ENCODE measurements at places on chromosomes 6 and 20.

GRCh38 chr20:49381558-49382493, 100.6 kb downstream of the KCNB1 start:
- no peak for DNase-seq

GRCh38 chr6:169140986-169141495, 112.6 kb downstream of the THBS2 start:
- DNase-seq = no peak

DNA sequence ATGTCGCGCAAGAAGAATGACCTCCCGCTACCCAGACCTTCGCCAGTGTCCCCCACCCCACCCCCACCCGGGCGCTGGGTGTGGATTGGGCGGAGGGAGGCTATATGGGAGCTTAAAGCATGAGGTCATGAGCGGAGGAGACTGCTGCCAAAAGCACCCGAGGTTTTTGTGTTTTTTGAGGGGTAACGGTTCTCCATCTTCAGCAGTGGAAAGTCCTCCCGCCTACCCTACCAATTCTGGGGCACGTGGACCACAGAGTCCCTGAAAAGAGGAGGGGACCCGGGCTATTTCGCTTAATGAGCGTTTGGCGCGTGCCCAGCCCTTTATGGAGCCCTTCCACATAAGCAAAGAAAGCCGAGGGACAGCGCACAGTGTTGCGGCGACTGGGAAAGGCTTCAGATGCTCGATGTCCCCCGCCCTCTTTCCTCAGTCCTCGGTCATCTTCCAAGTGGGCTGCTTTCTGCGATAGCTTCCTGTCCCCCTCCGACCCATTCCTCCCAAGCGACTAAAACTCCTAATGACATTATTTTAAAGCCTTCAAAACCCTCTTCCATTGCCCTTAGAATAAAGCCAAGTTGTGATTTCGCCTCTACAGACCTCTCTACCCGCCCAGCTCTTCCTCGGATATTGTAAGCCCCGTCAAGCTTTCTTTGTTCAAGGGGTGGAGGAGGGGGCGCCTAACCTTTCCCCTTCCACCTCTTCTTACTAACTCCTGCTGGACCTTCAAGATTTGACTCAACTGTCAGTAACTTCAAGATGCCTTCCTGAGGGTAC, 2.1 kb upstream of the TRERF1 start:
- DNase-seq = no peak

GRCh38 chr6:29976588-29977424, 34.5 kb downstream of the HLA-A start:
- peak; percentile 57 for DNase-seq

DNA sequence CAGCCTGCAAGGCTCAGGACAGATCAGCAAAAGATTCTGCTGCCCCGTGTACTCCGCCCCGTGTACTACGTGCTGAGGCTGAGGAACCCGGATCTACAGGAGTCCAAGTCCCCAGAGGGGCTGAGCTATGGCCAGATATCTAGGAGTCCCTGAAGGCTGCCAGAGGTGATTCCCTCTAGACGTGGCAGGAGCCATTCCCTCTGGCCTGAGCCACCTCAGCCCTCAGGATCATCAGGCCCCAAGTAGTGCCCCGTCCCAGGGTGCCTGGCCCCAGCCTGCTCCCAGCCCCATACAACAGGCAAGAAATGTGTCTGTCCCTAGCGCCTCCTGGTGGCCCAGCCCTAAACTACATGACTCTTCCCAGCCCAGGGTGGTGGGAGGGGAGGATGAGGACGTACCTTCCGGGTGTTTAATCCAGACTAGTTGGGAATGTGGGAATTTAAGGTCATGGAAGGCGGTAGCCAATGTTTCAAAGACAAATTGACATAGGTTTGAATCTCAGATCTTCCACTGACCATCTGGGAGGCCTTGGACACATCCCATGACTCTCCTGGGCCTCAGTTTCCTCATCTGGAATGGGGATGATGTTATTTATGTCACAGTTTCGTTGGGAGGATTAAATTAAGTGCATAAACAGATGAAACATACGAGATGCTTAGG, 49.4 kb upstream of the PTPN1 start:
- peak; percentile 76 for DNase-seq

- no peak for DNase-seq
These were observed 416.5 kb downstream of the BCKDHB start for GRCh38 chr6:80523010-80523409.

DNA sequence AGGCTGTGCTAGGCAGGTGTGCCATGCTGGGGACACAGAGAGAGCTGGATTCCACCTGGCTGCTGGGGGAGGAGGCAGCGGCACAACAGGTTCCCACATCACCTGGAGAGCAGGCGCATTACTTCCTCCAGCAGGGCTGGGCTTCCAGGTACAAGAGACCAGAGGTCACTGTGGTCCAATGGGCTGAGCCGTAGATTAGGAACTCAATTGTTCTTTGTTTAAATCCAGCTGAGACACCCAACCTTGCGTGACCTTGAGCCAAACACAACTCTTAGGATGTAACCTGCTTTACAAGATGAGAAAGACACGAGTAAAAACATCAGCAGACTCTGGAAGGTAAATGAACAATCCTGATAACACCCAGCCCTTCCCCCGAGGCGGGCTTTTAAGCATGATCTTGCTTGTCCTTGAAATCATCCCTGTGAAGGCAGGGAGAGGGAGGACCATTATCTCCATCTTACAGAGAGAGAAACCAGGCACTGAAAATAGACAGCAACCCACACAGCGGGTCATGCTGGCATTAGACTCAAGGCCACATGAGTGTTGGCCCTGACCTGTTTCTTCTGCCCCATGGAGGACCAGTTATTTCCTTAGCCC, 216.5 kb upstream of the RREB1 start:
- no peak for DNase-seq

GRCh38 chr6:5337573-5337972, 76.3 kb downstream of the FARS2 start:
- no peak for DNase-seq

DNA sequence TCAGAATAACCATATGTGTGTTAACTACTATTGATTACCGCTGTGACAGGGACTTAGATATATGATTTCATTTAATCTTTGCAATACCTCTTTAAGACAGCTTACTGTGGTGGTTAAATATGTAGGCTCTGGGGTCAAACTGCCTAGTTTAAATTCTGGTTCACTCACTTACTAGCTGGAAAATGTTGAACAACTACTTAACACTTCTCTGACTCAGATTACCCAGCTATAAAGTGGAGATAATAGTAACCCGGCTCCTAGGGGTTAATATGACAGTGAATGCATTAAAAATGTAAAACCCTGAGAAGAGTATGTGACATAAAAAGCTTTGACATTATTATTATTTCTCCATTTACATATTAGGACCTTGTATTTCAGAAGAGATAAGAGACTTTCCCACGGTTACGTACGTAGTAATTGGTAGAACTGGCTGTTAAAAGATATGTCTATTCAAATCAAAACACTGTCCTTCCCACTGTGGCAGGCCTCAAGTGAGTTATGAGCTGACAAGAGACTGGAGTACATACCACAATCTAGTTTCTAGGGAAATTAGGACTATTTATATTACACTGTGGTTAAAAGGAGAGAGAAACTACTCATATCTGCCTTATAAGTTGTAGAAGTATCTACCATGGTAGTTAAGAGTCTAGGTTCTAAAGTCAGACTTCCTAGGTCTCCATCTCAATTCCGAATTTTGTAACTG, 4.4 kb upstream of the PLCB1 start:
- no peak for DNase-seq

DNA sequence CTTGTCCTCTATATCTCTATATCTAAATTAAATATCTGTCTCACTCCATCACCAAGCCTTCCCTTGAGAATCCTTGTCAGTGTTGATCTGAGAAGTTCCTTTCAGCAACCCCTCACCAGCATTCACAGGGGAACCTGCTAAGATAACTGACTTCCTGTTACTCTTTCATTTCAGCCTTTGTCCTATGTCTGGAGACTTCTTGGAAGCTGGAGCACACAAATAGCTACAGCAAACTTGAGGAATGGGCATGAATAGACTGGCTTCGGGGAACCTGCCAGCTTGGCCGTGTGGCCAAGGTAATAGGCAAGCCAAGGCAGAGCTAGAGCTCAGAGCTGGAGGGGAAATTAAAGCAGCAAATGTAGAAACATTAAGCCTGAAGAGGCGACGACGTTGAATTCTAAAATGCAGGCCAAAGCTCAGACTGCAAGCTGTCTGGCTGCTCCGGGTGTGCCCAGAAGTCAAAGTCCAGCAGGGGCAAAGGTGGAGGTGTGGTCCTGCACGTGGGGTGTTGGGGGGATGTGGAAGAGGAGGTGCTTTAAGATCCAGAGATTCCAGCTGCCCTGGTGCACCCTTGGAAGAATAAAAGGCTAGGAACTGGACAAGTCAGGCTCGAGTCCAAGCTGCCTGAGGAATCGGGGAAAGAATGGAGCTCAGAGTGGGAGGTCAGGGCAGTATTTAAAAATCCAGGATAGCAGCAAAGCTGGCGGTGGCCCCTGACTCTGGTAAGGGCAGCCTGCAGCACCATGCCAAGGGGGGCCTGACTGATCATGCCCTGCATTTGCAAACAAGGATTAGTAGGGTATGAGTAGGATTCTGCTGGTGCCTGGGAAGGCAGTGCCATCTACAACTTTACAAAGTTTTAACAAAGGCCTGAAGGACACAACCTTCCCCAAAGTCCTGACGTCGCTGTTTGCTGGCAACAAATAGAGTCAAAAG, 185.0 kb upstream of the SGK1 start:
- DNase-seq = no peak

- DNase-seq = no peak
These were observed 74.8 kb upstream of the SNRPB2 start for GRCh38 chr20:16654858-16655535.

DNA sequence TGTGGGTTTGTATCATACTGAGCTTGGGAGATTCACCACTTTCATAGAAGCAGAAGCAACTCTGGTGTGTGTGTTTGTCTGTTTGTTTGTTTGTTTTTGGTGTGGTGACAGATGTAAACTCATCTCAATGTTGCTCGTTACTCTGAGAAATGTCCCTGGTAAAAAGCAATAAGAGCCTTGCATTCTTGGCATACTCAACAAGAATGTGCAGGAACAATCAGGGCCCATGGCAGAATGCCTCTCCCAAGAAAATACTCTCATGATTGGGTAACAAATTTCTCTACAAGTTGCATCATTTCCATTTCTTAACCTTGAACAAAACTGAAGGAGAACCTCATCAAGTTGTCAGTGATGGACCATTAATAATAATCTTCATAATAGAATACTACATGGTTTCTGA, 43.0 kb upstream of the PKHD1 start:
- no peak for DNase-seq

GRCh38 chr6:155485756-155486155, 30.1 kb upstream of the NOX3 start:
- DNase-seq = no peak

DNA sequence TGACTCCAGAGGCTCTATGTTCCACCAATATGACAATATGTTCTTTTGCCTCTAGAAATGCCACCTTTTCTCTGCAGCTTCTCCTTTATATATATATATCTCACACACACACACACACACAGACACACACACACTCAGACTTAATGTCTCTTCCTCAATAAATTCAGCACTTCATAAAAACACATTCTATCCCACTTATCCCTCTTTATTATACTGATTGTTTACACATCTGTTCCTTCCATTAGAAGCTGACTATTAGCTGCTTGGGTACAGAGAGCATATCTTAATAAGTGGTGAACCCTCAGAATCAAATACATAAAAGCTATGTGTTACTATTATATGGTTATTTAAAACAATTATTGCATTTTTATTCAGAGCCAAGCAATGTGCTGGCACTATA, 23.3 kb downstream of the NRSN1 start:
- DNase-seq = no peak

GRCh38 chr6:2737885-2738284, 12.8 kb downstream of the MYLK4 start:
- DNase-seq = no peak

DNA sequence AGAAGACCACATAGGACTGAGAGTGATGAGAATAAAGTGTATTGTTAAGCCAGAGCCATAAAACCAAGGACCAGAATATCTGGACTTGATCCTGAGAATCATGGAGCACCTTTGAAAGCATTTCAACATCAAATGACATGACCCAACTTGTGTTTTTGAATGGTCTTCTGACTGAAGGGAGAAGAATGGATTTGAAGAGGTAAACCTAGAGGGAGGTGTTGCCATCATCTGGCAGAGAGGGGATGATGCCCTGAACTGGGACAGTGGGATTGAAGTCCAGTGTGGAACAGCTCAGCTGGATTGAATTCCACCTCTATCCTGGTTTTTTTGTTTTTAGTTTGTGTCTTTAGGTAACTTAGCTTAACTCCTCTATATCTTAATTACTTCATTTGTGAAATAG, 570.0 kb downstream of the TBC1D32 start:
- no peak for DNase-seq

GRCh38 chr20:37309936-37310590, 20.6 kb downstream of the MANBAL start:
- DNase-seq = no peak

GRCh38 chr20:53621482-53622246, 28.0 kb upstream of the ZNF217 start:
- no peak for DNase-seq

GRCh38 chr20:58515233-58516212, at the start of gene APCDD1L:
TSS of gene APCDD1L (minus strand) at chr20:58515399. CDS start at chr20:58514707, 692 bp downstream.
- no peak for DNase-seq

DNA sequence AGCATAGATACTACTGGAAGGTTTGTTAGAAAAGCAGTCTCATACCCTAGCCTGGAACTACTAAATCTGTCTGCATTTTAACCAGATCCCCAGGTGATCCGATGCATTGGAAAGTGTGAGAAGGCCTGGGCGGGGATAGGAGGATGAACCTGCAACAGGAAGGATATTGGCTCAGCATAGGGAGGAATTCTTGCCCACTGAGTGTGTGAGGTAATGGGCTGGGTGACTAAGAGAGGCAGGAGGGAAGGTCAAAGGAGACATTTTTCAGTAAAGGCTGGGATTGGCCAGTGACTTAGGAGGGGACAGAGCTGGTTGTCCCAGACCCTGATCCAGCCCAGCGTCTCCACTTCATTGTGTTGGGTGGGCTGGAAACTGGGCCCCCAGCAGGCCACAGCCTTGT, 191.0 kb upstream of the LRFN2 start:
- DNase-seq = no peak
